ENCODE measurements at places on chromosomes 12 and 14. TPM values are rescaled to one million over a fixed set of nuclear protein-coding genes. Genes with fewer than 3 reads are reported as not detected.

DNA sequence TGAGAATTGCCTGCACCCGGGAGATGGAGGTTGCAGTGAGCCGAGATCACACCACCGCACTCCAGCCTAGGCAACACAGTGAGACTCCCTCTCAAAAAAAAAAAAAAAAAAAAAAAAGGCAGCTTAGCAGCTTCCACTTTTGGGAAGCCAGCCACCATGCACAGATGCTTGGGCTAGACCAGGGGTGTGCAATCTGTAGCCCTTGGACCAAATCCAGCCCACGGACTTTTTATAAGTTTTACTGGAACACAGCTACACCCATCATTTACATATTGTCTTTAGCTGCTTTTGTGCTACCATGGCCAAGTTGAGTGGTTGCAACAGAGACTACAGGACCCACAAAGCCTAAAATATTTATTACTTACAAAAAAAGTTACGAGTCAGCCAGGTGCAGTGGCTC is 6.7 kb downstream of the CIT start:
- no peak overlapping the region for H3K4me3 ChIP-seq
- no peaks in the 10 kb centered on the region for H3K27me3 ChIP-seq
- H3K36me3 ChIP-seq, result no peaks in the 10 kb centered on the region

- no peak overlapping the region for H3K4me3 ChIP-seq
- H3K4me1 ChIP-seq, result no peaks in the 10 kb centered on the region
- H3K36me3 ChIP-seq, result no peaks in the 10 kb centered on the region
- no peak overlapping the region for H3K27ac ChIP-seq
- H3K27me3 ChIP-seq, result no peaks in the 10 kb centered on the region
Observed at GRCh38 chr14:36931791-36932190, 240.6 kb downstream of the SLC25A21 start.

DNA sequence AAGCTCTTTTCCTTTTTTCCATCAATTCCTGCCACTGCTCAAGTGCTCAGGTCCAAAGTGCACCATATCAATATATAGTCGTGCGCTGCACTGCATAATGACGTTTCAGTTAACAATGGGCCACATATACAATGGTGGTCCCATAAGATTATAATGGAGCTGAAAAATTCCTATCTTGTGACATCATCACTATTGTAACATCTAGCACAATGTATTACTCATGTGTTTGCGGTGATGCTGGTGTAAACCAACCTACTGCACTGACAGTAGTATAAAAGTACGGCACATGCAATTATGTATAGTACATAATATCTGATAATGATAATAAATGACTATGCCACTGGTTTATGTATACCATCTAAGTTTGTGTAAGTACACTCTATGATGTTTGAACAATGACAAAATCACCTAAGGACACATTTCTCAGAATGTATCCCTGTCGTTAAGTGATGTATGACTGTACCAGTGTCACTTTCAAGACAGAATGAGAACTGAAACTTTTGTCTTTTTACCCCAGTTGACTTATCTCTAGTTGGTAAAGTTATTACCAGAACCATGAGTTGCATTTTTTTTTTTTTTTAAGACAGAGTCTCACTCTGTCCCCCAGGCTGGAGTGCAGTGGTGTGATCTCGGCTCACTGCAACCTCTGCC is 53.7 kb upstream of the INSM2 start:
- no peaks in the 10 kb centered on the region for H3K4me1 ChIP-seq
- H3K27me3 ChIP-seq, result no peaks in the 10 kb centered on the region
- H3K27ac ChIP-seq, result no peak overlapping the region
- H3K36me3 ChIP-seq, result no peaks in the 10 kb centered on the region
- no peak for DNase-seq
- no peak overlapping the region for H3K4me3 ChIP-seq

DNA sequence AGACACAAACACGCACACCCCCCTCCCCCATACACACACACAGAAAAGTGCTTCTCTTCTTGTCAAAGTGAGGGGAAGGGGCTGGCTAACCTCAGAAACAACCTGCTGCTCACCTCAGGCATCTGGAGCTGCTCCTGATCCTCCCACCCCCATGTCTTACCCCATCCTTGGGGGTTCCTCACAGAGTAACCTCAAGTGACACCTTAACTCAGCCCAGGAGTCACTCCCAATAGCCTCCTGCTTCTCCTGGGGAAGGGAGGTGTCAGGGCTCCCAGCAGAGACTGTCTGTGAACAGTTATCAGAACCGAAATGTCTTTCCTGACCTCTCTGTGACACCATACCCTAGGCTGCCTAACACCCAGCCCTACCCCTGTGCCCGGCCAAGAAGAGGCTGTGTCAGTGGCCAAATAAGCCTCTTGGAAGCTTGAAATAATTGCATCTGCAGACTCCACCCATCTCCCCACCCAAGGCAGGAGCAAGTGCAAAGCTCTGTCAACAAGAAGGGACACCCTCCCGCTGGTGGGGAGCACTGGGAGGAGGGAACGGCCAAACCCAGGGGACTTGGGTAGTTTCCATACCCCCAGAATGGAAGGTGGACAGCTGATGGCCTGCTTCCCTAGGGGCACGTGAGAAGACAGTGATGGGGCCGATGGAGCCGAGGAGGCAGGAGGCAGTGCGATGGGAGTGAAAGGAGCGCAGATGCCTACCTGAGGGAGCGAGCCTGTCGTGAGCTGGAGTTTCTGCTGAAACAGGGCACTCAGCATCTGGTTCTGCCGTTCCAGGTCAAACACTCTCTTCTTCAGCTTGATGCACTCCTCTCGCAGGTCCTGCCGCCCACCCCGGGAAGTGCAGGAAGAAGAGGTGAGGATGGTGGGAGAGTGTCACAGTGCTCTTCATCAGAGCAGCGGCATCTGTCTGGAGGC is 26.8 kb downstream of the NCKAP5L start:
- H3K27ac ChIP-seq, result no peak overlapping the region
- no peaks in the 10 kb centered on the region for H3K4me1 ChIP-seq
- no peaks in the 10 kb centered on the region for H3K36me3 ChIP-seq
- no peak for DNase-seq

- H3K36me3 ChIP-seq, result no peaks in the 10 kb centered on the region
- no peak for DNase-seq
- H3K4me1 ChIP-seq, result no peaks in the 10 kb centered on the region
Observed at GRCh38 chr12:16119618-16120415, 157.7 kb downstream of the SLC15A5 start.

GRCh38 chr14:76098047-76098446 is 53.7 kb upstream of the GPATCH2L start:
- H3K27ac ChIP-seq, result no peak overlapping the region
- H3K4me3 ChIP-seq, result no peak overlapping the region
- H3K27me3 ChIP-seq, result no peaks in the 10 kb centered on the region
- no peaks in the 10 kb centered on the region for H3K4me1 ChIP-seq
- DNase-seq, result no peak
- no peaks in the 10 kb centered on the region for H3K36me3 ChIP-seq

DNA sequence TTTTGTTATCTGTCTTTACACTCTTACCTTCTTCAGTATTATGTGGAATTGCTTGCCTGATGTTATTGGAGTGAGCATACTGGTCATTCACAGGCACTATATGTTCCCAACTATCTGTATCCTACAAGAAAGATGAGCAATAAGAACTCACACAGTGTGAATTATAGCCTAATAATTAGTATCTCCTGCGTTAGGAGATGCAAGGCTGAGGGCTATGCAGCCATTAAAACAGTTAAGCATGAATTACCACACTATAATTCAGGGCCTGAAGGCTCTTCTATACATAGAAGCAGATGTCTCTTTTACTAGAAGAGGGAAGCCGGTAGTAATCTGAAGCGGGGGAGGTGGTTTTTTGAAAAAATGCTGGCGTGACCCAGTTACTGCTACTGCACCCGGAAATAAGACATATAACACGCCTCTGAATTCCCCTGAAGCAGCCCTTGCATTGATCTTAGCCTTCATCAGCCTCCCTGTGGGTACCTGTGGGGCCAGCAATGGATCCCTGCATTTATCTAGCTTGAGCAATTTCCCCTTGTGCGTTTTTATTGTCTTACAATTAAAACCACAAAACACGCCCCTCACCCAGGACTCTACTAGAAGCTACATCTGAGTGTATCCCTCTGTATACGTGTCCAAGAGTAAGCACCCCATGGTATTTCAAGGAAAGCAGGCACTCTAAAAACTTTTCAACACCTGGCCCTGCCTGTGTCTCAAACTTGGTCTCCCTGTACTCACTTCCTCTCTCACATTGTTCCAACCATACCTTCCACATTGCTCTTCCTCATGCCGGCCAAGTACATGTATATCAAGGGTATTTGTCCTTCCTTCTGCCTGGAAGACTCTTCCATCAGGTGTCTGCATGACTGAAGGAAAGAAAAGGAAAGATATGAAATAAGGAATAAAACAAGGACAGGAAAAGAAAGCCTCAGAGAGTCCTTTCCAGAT is 210.9 kb upstream of the ARID2 start:
- H3K4me1 ChIP-seq, result no peaks in the 10 kb centered on the region
- no peaks in the 10 kb centered on the region for H3K36me3 ChIP-seq
- H3K27me3 ChIP-seq, result no peaks in the 10 kb centered on the region
- no peak for DNase-seq
- no peak overlapping the region for H3K27ac ChIP-seq

- no peaks in the 10 kb centered on the region for H3K27me3 ChIP-seq
- no peaks in the 10 kb centered on the region for H3K36me3 ChIP-seq
- H3K27ac ChIP-seq, result peak within 1 kb of the TSS; percentile 61
- H3K4me3 ChIP-seq, result peak within 1 kb of the TSS; percentile 20
- DNase-seq, result no peak
Observed at GRCh38 chr14:93976477-93977057, at the start of gene ASB2. Gene ASB2 (minus strand): TSS chr14:93976570. CDS start chr14:93964539, 12,031 bp downstream.

DNA sequence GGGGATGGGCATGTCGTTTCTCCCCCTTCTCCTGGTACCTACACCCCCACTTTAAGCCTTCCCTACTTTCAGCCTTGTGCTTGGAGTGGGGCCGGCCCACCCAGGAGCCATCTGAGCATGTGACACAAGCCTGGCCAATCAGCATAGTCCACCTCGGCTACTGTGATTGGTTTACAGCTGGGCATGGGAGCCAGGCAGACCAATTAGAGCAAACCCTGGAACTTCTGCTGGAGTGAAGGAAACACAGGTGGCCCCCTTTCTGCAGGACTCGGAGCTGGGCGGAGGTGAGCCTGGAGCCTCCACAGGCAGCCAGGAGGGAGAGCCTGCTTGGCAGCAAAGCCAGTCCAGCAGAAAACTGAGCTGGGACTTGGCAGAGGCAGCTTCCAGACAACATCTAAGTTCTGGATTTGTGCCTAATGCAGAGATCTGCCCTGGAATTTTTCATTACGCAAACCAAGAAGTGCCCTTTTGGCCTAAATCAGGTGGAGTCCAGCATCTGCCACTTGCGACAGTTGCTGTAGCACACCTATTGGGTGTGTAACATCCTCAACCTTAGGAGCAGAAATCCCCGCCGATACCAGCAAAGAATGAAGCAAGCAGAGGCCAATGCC is 59.5 kb downstream of the SCARB1 start:
- no peaks in the 10 kb centered on the region for H3K36me3 ChIP-seq
- no peak for DNase-seq
- H3K4me3 ChIP-seq, result no peak overlapping the region
- H3K27me3 ChIP-seq, result no peaks in the 10 kb centered on the region
- no peaks in the 10 kb centered on the region for H3K4me1 ChIP-seq
- H3K27ac ChIP-seq, result no peak overlapping the region

GRCh38 chr12:92289629-92290349 is 144.1 kb upstream of the BTG1 start:
- no peak overlapping the region for H3K4me3 ChIP-seq
- no peak for DNase-seq
- H3K4me1 ChIP-seq, result no peaks in the 10 kb centered on the region

GRCh38 chr12:63779498-63780481 is at the start of gene RXYLT1:
Gene RXYLT1 (plus strand): TSS chr12:63779909. CDS start chr12:63779961, 52 bp downstream.
- no peaks in the 10 kb centered on the region for H3K36me3 ChIP-seq
- H3K27ac ChIP-seq, result peak within 1 kb of the TSS; percentile 90
- peak; percentile 88 for DNase-seq
- H3K27me3 ChIP-seq, result no peaks in the 10 kb centered on the region

DNA sequence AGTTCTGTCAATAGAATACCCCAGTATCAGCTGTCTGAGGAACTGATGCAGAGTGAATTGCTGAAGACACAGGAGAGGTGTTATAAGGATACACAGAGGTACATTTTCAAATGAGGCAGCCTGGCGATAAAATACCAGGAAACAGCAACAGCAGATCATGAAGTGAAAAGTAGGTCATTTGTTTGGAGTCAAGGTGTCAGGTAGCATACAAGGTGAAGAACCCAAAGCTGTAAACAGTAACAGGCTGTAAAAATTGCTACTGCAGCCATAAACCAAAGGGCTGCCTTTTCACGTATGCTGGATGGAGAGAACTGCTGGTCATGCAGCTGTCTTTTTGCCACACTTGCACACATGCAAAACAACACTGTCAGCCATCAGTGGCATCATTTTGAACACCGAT is 9.3 kb upstream of the TWF1 start:
- H3K27me3 ChIP-seq, result no peaks in the 10 kb centered on the region
- H3K4me1 ChIP-seq, result no peaks in the 10 kb centered on the region
- H3K36me3 ChIP-seq, result no peaks in the 10 kb centered on the region
- H3K4me3 ChIP-seq, result no peak overlapping the region

DNA sequence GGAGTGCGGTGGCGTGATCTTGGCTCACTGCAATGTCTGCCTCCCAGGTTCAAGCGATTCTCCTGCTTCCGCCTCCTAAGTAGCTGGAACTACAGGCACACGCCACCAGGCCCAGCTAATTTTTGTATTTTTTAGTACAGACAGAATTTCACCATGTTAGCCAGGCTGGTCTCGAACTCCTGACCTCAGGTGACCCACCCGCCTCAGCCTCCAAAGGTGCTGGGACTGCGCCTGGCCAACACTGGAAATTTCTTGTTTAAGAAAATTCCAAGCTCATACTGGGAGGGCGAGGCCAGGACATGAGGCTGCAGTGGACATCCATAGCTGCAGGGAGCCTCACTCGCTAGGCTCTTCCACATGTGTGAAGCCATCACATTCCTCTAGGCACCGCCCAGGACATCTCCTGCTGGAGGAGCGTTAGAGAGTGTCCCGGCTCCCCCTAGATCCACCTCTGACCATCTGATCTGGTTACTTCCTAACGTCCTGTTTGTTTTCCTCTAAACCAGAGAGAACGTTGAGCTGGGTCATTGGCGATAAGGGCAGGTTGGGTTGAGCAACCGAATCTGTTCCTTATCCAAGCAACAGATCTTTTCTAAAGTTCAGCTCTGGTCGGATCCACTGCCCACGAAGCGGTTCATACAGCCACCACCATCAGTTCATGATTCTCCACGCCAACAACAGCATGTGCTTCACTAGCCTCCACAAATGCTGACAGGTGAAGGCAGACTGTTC is 108.2 kb upstream of the MED13L start:
- no peak for DNase-seq
- no peak overlapping the region for H3K4me3 ChIP-seq
- no peaks in the 10 kb centered on the region for H3K27me3 ChIP-seq
- H3K4me1 ChIP-seq, result no peaks in the 10 kb centered on the region
- no peak overlapping the region for H3K27ac ChIP-seq
- no peaks in the 10 kb centered on the region for H3K36me3 ChIP-seq

Gene GPR132
- total RNA-seq, result 1.0 TPM

Gene TMEM179
- total RNA-seq, result 0.69 TPM

Gene KRT72
- total RNA-seq, result 0.25 TPM

Gene FAM186B
- 0.27 TPM for total RNA-seq

Gene MYH6
- not detected for total RNA-seq

All from colonic mucosa (tissue), 4 donors.